ENCODE measurements at places on chromosomes 1 and 21. TPM values are rescaled to one million over a fixed set of nuclear protein-coding genes. Genes with fewer than 3 reads are reported as not detected.

INAVA gene
- polyA plus RNA-seq = 79.7 TPM

TESK2 gene
- 6.2 TPM for polyA plus RNA-seq

KCNN3 gene
- 0.56 TPM for polyA plus RNA-seq

- H3K36me3 ChIP-seq = no peaks in the 10 kb centered on the region
- peaks cover 18% of the 10 kb centered on the region for H3K4me1 ChIP-seq
- H3K27me3 ChIP-seq = no peaks in the 10 kb centered on the region
- no peak overlapping the region for H3K4me3 ChIP-seq
These were observed 5.8 kb upstream of the CD46 start for GRCh38 chr1:207745839-207746767.

DNA sequence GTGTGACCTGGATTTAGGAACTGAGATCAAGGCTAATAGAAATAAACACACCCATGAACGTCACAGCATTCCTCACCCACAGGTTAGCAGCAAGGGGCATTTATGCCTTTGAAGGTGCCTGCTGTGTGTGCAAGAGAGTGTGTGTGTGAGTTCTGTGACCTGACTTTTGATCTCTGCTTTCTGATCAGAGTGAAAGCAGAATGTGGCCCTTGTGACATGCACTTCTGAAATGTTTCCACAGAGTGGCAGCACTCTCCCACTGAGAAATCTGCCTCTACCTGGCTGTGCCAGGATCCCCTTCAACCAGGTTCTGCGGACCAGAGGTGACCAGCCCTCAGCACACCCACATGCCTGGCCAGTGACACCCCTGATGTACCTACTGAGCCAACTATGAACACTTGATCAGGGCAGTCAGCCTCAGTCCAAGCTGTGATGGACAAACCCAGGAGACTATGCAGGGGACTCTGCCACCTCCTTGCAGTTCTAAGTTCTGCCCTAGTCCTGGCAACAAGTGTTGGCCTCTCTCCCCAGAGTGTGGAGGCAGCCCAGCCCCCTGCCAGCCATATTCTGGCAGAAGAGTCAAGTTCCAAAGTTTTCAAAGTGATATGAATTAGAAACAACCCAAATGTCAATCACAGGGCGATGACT is 41.0 kb downstream of the RXRG start:
- no peak overlapping the region for H3K4me3 ChIP-seq
- H3K27me3 ChIP-seq = no peaks in the 10 kb centered on the region
- H3K27ac ChIP-seq = no peak overlapping the region
- DNase-seq = peak; percentile 57
- no peaks in the 10 kb centered on the region for H3K36me3 ChIP-seq
- H3K4me1 ChIP-seq = no peaks in the 10 kb centered on the region

DNA sequence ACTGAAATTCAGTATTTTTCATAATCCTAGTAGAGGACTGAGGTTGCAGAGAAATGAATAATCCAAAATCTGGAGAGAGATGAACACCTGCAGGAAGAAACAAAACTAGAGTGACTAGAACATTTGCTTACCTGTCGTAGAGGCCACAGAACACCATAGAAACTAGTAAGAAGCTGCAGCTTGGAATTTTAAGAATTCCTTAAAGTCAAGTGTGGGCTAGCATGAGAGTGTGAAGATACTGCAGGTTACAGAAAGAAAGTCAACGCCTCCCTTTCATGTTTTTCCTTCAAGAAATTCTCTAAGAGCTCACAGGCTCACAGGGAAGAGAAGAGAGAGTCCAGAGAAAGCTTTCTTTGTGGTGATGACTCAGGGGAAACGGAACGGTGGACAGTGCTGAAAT is 633.7 kb downstream of the LRRIQ3 start:
- H3K4me1 ChIP-seq = no peaks in the 10 kb centered on the region
- H3K4me3 ChIP-seq = no peak overlapping the region
- no peak for DNase-seq
- H3K27ac ChIP-seq = no peak overlapping the region
- no peaks in the 10 kb centered on the region for H3K27me3 ChIP-seq

- H3K4me3 ChIP-seq = no peak overlapping the region
- no peaks in the 10 kb centered on the region for H3K27me3 ChIP-seq
- no peak overlapping the region for H3K27ac ChIP-seq
- peaks cover 3% of the 10 kb centered on the region for H3K4me1 ChIP-seq
- no peaks in the 10 kb centered on the region for H3K36me3 ChIP-seq
These were observed 934.2 kb downstream of the TTLL7 start for GRCh38 chr1:83064589-83065242.

GRCh38 chr21:39966786-39967185 is 99.5 kb downstream of the PCP4 start:
- no peaks in the 10 kb centered on the region for H3K36me3 ChIP-seq
- no peak overlapping the region for H3K4me3 ChIP-seq
- H3K27ac ChIP-seq = no peak overlapping the region
- no peaks in the 10 kb centered on the region for H3K27me3 ChIP-seq
- no peak for DNase-seq

DNA sequence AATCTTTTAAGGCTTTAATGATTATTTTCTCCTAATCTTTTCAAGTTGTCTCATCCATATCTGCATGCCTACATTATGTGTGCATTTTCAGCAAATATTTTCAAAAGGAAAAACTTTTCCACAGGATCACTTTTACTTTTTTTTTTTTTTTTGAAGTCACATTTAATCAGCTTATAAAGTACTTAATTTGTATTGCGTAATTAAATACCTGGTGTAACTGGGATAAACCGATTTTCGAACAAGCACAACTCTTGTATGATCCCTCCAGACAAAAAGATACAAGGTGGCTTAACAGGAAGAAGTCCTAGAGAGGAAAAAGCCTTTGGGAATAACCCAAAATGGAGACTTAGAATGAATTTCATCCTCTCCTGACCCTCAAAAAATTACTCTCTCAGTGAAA is 1.3 kb upstream of the ATP6V1G3 start:
- no peaks in the 10 kb centered on the region for H3K27me3 ChIP-seq
- no peaks in the 10 kb centered on the region for H3K36me3 ChIP-seq
- no peak overlapping the region for H3K27ac ChIP-seq
- DNase-seq = no peak

DNA sequence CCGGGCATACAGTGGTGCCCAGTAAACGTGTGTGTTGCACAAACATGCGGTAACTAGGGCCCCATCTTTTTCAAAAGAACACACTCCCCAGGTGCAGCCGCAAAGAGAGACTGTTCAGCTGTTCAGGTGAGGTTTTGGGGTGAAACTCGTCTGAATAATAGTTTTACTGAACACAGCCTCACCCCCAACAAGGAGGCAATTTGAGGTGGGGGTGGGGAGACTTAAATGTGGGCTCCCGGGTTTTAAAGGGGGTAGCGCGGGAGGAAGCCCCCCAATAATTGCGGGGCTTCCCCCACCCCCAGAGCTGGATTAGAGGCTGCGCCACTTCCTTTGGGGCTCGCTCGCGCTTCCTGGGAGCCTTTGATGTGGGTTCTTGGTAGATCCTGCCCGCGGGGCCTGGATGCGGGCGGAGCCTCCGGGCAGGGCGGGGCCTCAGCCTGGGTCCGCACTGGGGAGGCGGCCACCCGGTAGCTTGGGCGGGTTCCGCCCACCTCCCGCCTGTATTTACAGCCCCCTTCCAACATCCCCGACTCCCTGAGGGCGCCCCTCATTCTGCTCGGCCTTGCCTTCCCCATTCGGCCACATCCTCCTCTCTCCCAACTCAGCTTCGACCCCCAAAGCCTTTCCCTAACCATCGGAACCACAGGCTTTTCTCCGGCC is 6.4 kb upstream of the EPHA2 start:
- DNase-seq = peak; percentile 58
- no peaks in the 10 kb centered on the region for H3K36me3 ChIP-seq
- no peaks in the 10 kb centered on the region for H3K27me3 ChIP-seq
- no peak overlapping the region for H3K27ac ChIP-seq
- H3K4me1 ChIP-seq = peaks cover 9% of the 10 kb centered on the region

DNA sequence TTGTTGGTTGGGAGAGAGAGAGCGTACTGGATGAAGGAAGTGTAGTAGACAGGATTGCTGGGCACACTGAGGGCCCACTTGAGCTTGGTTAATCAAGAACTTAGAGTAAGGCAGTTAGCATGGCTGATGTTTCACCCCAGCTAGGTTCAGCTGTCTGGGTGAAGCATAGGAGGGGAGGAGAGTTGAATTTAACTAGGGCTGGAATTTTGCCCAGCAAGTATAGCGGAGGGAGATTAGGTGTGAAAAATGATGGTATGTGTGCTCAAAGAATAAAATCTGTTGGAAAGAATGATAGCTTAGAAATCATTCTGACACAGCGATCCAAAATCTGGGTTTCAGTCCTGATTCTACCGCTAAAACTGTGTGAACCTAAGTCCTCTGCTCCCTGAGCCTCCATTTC is 461.5 kb upstream of the PROX1 start:
- no peaks in the 10 kb centered on the region for H3K27me3 ChIP-seq
- no peak overlapping the region for H3K27ac ChIP-seq
- H3K36me3 ChIP-seq = no peaks in the 10 kb centered on the region
- no peak overlapping the region for H3K4me3 ChIP-seq

DNA sequence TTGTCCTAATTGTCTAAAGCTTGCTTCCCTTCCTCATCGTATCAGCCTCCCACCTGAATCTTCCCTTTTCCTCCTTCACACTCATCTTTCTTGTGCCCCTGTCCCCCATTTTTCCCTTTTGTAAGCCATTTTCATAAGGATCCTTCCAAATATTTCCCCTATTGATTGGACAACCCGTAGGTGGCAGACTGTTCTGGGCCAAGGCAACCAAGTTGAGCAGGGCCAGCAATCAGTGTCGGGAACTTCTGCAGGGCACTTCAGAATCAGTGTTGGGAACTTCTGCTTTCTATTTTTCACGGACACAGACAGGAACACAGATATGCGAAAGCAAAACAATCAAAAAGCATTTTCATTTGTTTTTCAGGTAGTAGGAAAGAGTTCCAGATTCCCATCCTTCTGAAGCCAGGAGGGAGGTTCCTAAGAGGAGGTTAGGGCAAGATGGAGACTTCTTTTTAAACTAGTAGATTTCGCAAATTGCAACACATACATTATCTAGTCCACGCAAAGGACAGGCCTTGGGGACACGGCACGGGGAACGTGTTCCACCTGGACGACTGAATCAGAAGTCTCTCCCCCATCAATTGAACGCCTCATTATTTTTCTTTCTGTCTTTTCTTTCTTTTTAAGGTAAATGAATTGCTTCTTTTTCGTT is 691 bp upstream of the MPZL1 start:
- peak overlapping the region; percentile 94 for H3K4me3 ChIP-seq
- no peaks in the 10 kb centered on the region for H3K36me3 ChIP-seq
- no peaks in the 10 kb centered on the region for H3K27me3 ChIP-seq
- DNase-seq = peak; percentile 46

DNA sequence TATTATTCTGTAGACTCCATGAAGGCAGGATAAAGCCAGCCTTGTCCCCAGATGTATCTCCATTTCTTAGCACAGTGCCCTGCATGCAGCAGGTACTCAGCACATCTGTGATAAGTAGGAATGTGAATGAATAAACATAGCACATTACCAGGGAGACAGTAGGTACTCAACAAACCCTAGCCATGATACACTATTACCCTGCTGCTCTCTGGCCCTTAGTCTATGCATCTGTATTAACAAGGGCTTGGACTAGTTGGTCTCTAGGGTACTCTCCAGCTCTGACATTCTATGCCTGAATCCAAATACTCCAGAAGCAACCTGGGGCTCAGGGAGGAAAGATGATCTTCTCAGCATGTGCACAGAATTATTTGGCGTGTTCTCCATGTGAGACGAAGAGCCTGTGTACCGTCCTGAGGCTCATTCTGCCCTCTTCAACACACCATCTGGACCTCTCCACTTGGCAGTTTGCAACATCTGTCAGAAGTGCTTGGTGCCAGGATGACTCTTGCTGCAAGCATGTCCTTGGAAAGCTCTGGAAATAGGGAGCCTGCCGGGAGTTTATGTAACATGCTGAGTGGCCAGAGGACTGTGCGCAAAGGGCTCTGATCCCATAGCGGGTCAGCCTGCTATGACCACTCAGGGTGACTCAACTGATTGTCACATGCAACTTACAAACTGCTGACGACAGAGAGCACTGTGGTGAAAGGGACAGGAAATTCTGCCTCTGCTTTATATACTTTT is 228.2 kb upstream of the USP24 start:
- peak overlapping the region; percentile 67 for H3K27ac ChIP-seq
- H3K4me3 ChIP-seq = no peak overlapping the region
- no peaks in the 10 kb centered on the region for H3K4me1 ChIP-seq
- no peaks in the 10 kb centered on the region for H3K36me3 ChIP-seq
- peak; percentile 74 for DNase-seq
- no peaks in the 10 kb centered on the region for H3K27me3 ChIP-seq

GRCh38 chr1:211729238-211729637 is 53.8 kb upstream of the NEK2 start:
- H3K36me3 ChIP-seq = no peaks in the 10 kb centered on the region
- H3K4me3 ChIP-seq = no peak overlapping the region
- H3K27me3 ChIP-seq = no peaks in the 10 kb centered on the region

GRCh38 chr1:228084325-228084724 is 1.8 kb downstream of the ARF1 start:
- H3K27ac ChIP-seq = peak overlapping the region; percentile 100
- H3K27me3 ChIP-seq = no peaks in the 10 kb centered on the region
- peak; percentile 50 for DNase-seq
- H3K4me1 ChIP-seq = peaks cover 54% of the 10 kb centered on the region
- peak overlapping the region; percentile 84 for H3K4me3 ChIP-seq

- H3K4me1 ChIP-seq = no peaks in the 10 kb centered on the region
- no peaks in the 10 kb centered on the region for H3K36me3 ChIP-seq
- H3K4me3 ChIP-seq = no peak overlapping the region
- H3K27me3 ChIP-seq = no peaks in the 10 kb centered on the region
- H3K27ac ChIP-seq = no peak overlapping the region
These were observed 764.8 kb downstream of the ADGRL2 start for GRCh38 chr1:82565546-82565945.

GRCh38 chr1:41851589-41851988 is 67.1 kb downstream of the HIVEP3 start:
- no peak overlapping the region for H3K4me3 ChIP-seq
- H3K4me1 ChIP-seq = no peaks in the 10 kb centered on the region
- DNase-seq = no peak
- no peaks in the 10 kb centered on the region for H3K36me3 ChIP-seq
- no peaks in the 10 kb centered on the region for H3K27me3 ChIP-seq

DNA sequence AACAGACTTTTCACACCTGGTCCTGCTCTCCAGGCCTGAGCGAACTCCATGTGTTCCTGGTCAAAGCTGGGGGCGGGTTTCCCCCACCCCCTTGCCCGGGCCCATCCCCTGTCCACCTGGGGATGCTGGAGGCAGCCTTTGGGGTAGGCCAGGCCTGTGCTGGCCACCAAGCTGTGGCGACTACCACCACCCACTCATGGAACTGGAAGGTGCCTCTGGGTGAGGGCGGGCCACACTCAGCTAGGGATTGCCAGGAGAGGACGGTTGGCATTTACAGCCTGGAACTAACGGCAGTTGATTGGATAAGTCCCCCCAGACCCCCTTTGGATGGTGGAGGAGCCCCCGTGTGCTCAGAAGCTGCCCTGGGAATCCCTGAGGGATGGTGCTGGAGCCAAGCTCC is 7.9 kb downstream of the S100B start:
- peaks cover 6% of the 10 kb centered on the region for H3K4me1 ChIP-seq
- no peaks in the 10 kb centered on the region for H3K27me3 ChIP-seq
- H3K27ac ChIP-seq = no peak overlapping the region
- no peak overlapping the region for H3K4me3 ChIP-seq

GRCh38 chr1:244789276-244789580 is 46.2 kb upstream of the COX20 start:
- H3K36me3 ChIP-seq = no peaks in the 10 kb centered on the region
- DNase-seq = no peak
- no peaks in the 10 kb centered on the region for H3K27me3 ChIP-seq
- H3K4me1 ChIP-seq = no peaks in the 10 kb centered on the region
- H3K27ac ChIP-seq = no peak overlapping the region
- no peak overlapping the region for H3K4me3 ChIP-seq
